GM12878 (cell line): ENCODE measurements at places on chromosomes 6 and 20. TPM values are rescaled to one million over a fixed set of nuclear protein-coding genes. Genes with fewer than 3 reads are reported as not detected.

GRCh38 chr6:158818581-158819212 is 471 bp downstream of the EZR start:
- H3K4me3 ChIP-seq, result peak overlapping the region; percentile 82
- DNase-seq, result no peak
- peaks cover 20% of the 10 kb centered on the region for H3K4me1 ChIP-seq
- H3K36me3 ChIP-seq, result peaks cover 5% of the 10 kb centered on the region; the same call in 1 of the 2 replicates
- peak overlapping the region; percentile 66 for H3K27ac ChIP-seq

GRCh38 chr20:4242376-4242775 is 227.0 kb upstream of the RNF24 start:
- H3K27me3 ChIP-seq, result no peaks in the 10 kb centered on the region; the same call in 1 of the 2 replicates
- H3K27ac ChIP-seq, result no peak overlapping the region
- H3K36me3 ChIP-seq, result no peaks in the 10 kb centered on the region
- H3K4me3 ChIP-seq, result no peak overlapping the region
- no peaks in the 10 kb centered on the region for H3K4me1 ChIP-seq
- no peak for DNase-seq

- no peak overlapping the region for H3K4me3 ChIP-seq
- no peaks in the 10 kb centered on the region for H3K27me3 ChIP-seq
- peaks cover 6% of the 10 kb centered on the region for H3K36me3 ChIP-seq
- no peaks in the 10 kb centered on the region for H3K4me1 ChIP-seq
Measured at GRCh38 chr6:31877125-31877650, 1.6 kb downstream of the SLC44A4 start.

DNA sequence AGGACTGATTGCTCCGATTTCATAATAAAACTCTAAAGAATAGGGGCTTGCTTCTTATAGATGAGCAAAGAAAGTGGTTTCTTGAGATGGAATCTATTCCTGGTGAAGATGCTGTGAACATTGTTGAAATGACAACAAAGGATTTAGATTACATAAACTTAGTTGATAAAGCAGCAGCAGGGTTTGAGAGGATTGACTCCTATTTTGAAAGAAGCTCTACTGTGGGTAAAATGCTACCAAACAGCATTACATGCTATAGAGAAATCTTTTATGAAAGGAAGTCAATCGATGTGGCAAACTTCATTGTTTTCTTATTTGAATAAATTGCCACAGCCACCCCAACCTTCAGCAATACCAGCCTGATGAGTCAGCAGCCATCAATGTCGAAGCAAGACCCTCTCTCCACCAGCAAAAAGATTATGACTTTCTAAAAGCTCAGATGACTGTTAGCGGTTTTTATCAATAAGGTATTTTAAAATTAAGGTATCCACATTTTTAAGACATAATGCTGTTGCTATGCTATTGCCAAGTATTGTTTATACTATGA is 12.7 kb upstream of the MTRF1L start:
- H3K27me3 ChIP-seq, result no peaks in the 10 kb centered on the region
- no peak for DNase-seq
- no peaks in the 10 kb centered on the region for H3K36me3 ChIP-seq
- H3K4me3 ChIP-seq, result no peak overlapping the region
- no peaks in the 10 kb centered on the region for H3K4me1 ChIP-seq

GRCh38 chr20:13800728-13801134 is 15.9 kb downstream of the NDUFAF5 start:
- no peak for DNase-seq
- peaks cover 14% of the 10 kb centered on the region for H3K36me3 ChIP-seq
- H3K4me3 ChIP-seq, result no peak overlapping the region
- no peaks in the 10 kb centered on the region for H3K4me1 ChIP-seq

- H3K36me3 ChIP-seq, result no peaks in the 10 kb centered on the region
- no peaks in the 10 kb centered on the region; the same call in none of the 2 replicates for H3K27me3 ChIP-seq
- H3K4me3 ChIP-seq, result no peak overlapping the region
- DNase-seq, result no peak
- peaks cover 14% of the 10 kb centered on the region for H3K4me1 ChIP-seq
- no peak overlapping the region for H3K27ac ChIP-seq
Measured at GRCh38 chr6:33843131-33844121, 39.6 kb upstream of the MLN start.

DNA sequence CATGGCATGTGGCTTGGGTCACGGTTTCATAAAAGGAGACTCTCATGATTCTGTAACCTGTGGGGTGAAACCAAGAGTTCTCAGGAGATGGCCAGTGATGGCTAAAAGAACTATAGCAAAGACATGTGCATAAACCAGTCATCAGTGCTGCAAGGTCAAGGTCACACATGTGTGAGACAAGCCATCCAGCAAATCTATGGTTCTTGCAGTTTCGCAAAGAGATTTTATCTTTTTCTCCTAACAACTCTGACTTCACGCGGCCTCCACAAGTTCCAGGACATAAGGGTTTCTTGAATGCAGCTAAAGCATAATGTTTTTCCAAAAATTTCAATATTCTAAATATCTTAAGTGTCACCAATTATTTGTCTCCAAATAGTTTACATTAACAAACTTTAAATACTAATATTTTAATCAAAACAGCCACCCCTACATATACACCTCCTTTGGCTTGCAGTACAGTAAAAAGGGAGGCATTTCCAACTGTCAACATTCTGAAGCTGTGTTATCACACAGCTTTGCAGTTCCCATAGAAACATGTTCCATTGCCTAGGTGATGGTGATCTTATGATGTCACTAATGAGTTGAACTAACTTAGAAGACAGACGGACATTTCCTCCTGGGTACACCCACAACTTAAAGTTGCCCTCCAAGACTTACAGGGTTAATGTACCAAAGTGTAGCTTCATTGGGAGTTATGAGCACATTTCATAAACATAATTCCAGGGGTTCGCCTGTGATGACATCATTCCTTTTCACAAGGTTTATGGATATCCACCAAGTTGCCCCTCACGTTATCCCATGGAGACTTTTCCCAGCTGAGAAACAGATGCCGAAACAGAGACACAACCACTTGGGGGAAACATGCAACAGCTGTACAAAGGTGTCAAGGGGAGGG is 250.9 kb upstream of the PDE10A start:
- H3K4me1 ChIP-seq, result no peaks in the 10 kb centered on the region
- no peak overlapping the region for H3K4me3 ChIP-seq
- H3K27ac ChIP-seq, result no peak overlapping the region
- DNase-seq, result no peak
- H3K27me3 ChIP-seq, result peaks cover 2% of the 10 kb centered on the region
- no peaks in the 10 kb centered on the region for H3K36me3 ChIP-seq

DNA sequence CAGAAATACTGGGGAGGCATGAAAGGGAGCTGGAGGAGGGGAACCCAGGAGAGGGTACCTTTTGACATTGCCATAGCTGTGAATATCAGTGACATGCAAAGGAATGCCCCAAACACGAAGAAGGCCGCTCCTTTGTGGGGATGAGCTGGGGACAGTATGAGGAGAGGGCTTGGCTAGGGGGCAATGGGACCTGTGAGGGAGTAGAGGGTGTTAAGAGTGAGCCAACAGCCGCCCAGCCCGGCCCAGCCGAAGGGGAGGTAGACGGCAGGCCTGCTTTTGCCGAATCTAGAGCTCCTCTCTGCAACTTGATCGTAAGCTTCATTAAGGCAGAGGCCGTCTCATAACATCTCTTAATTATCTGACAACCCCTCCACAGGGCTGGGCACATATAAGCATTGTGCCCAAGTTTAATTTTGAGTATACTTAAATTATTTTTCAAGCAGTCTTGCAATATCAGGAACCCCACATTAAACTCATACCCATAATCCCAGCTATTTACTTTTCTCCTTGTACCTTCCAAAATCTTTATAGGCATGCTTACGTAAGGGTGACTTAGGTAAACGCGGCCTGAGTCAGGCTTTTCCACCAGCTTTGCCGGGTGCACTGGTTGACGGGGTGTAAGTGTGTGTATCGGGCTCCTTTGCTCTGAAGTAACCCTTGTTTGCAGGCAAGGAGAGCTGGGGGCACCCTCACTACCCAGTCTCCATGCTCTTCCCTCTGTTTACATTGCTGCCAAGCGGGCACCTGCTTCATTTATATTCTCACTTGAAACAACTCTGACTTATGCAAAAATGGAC is 24.9 kb upstream of the VEGFA start:
- no peaks in the 10 kb centered on the region for H3K27me3 ChIP-seq
- DNase-seq, result no peak
- H3K36me3 ChIP-seq, result no peaks in the 10 kb centered on the region
- no peak overlapping the region for H3K27ac ChIP-seq
- H3K4me1 ChIP-seq, result no peaks in the 10 kb centered on the region
- H3K4me3 ChIP-seq, result no peak overlapping the region

DNA sequence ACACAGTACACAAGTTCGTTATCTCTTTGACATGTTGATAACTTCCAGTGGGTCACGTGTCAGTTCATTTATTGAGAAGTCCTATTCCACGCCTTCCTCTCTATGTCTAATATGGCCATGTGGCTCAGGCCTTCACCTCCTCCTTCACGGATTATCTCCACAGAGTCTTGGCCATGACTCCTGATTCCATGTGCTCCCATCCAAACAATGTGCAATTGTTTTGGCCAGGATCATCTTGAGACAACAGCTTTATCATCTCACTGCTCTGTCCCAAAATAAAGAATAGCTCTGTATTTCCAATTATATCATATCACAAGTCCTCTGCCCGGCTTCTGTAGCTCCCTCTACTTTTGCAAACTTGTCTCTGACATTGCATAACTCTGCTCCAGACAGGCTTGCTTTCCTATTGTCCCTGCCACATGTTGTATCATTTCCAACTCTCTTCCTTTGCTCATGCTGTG is 11.1 kb upstream of the TXNDC5 start:
- no peaks in the 10 kb centered on the region for H3K27me3 ChIP-seq
- peaks cover 21% of the 10 kb centered on the region for H3K4me1 ChIP-seq
- H3K27ac ChIP-seq, result no peak overlapping the region

GRCh38 chr6:105921781-105922180 is 164.4 kb upstream of the PRDM1 start:
- peaks cover 1% of the 10 kb centered on the region; the same call in 1 of the 2 replicates for H3K27me3 ChIP-seq
- H3K4me1 ChIP-seq, result no peaks in the 10 kb centered on the region
- DNase-seq, result no peak
- H3K4me3 ChIP-seq, result no peak overlapping the region

DNA sequence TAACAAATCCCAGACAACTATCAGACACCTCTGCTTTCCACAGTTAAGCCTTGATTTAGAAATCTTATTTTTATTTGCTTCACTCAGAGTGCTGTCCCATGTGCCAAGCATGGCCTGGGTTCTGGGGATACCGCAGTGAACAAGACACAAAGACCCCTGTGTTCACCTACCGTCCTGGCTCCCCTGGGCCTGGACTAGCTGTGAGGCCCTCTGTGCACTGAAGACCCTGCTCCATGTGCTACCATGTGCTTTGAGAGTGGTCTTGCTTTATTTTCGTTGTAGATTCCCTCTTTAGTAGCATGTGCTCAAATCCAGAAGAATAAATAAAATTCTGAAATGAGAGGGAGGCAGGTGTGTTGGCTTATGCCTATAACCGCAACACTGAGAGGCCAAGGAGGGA is 22.5 kb downstream of the SUMO4 start:
- no peak for DNase-seq
- no peaks in the 10 kb centered on the region for H3K36me3 ChIP-seq
- H3K4me1 ChIP-seq, result peaks cover 14% of the 10 kb centered on the region
- no peaks in the 10 kb centered on the region for H3K27me3 ChIP-seq
- H3K27ac ChIP-seq, result no peak overlapping the region

- H3K36me3 ChIP-seq, result no peaks in the 10 kb centered on the region
- H3K4me3 ChIP-seq, result no peak overlapping the region
- DNase-seq, result no peak
Measured at GRCh38 chr6:44788387-44788981, 401.0 kb downstream of the CDC5L start.

DNA sequence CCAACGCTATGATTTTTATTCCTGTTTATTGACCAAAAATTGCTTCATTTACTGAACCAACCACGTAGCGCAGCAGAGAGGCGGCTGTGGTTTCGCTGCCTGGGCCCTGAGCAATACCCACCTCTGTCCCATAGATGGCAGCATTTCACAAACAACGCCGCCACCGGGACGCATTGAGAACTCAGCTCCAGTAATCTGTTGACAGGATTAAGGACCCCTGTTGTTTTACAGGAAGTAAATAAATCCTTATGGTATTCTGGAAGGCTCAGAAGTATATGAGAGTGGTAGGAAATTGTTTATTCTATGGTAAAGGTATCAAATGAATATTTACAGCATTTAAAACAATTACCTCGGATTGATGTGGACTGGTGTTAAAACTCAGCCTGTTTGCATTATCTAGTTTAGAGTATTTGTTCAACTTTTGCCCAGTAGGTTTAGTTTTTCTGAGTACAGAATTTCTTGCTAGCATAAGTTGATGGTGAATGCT is 547.9 kb upstream of the SLC35B3 start:
- H3K27me3 ChIP-seq, result no peaks in the 10 kb centered on the region
- no peaks in the 10 kb centered on the region for H3K36me3 ChIP-seq
- H3K27ac ChIP-seq, result no peak overlapping the region
- H3K4me3 ChIP-seq, result no peak overlapping the region
- peak; percentile 4 for DNase-seq

DNA sequence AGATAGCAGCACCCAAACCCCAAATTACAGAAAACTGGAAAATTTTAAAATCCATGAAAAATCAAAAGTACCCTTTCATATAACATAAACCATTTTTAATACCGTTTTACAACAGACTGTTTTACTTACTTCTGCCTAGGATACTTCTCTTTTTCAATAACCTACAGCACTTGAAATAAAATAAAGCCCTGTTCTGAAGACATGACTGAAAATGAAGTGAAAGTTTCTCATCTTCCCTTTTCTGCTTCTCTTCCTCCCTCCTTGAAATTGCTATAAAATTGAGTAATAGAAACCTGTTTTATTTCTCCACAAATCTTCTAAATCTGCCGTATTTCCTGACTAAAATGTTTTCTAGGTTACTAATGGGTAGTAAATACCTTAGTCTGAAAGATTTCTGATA is 20.3 kb downstream of the MMS22L start:
- no peaks in the 10 kb centered on the region for H3K27me3 ChIP-seq
- no peak overlapping the region for H3K4me3 ChIP-seq
- no peaks in the 10 kb centered on the region for H3K4me1 ChIP-seq
- H3K36me3 ChIP-seq, result no peaks in the 10 kb centered on the region; the same call in 1 of the 2 replicates

DNA sequence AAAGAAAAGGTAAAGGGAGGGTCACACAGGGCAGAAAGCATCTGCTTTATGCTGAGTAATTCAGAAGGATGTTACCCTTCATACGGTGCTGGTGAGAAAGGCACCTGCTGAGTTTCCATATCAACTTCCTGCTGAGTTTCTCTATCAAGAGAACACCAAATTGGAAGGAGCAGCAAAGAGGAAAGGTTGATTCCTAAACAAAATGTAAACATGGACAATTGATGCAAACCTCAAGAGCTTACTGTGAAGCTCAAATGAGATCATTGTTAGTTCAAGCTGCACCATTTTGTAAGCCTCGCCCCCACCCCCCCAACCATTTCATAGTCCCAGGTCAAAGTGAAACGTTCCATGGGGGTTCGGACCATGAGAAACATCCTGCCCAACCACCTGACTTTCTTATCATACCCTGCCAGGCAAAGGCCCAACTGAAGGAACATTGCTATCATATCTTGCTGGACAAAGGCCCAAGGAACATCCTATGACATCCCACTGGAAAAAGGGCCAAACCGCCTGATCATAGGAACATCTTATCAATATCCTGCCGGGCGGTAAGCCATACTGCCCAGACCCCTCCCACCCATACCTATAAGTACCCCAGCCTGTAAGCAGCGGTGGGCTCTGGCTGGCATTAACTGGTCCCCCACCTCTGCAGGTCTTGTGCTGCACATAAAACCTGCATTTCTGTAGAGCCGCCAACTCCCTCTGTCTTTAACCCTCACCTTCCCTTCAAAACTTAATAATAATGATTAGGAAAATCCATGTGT is 171.6 kb downstream of the UBE3D start:
- no peak overlapping the region for H3K27ac ChIP-seq
- H3K27me3 ChIP-seq, result no peaks in the 10 kb centered on the region
- no peaks in the 10 kb centered on the region for H3K36me3 ChIP-seq
- no peaks in the 10 kb centered on the region for H3K4me1 ChIP-seq

The L3MBTL1 gene
- 2.2 and 2.7 TPM in 2 replicates for polyA plus RNA-seq

The ADGB gene
- not detected in 2 replicates for polyA plus RNA-seq

The BACH2 gene
- polyA plus RNA-seq, result not detected in 2 replicates
